Fibroblast of mammary gland (primary cell): ENCODE measurements at places on chromosomes 16 and 17.
A peak's percentile ranks its signal among the peaks of the same experiment; 100 is the strongest.

DNA sequence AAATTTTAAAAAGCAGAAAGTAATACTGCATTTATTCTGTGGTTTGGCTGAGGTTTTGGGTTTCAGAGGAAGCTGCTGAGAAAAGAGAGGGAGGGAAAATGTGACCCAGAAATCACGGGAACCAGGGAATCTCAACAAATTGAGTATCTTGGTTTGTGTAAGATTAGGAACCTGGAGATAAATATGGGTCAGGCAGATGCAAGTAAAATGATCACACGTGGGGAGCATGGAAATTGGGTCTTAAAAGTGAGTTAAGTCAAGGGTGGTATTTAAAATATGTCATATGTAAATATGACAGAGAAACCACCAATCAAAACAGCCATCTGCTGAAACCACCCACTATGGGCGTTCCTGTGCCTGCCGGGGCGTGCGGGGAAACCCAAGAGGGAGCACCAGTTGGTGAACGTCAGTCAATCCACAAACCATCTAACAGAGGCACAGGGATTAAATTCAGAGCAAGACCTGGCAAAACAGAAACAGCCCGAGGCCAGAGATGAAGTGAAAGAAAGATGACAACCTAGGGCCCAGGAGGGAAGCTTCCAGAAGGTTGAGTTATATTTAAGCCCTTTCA is 33.4 kb downstream of the CDH13 start:
- DNase-seq: peak; percentile 25

DNA sequence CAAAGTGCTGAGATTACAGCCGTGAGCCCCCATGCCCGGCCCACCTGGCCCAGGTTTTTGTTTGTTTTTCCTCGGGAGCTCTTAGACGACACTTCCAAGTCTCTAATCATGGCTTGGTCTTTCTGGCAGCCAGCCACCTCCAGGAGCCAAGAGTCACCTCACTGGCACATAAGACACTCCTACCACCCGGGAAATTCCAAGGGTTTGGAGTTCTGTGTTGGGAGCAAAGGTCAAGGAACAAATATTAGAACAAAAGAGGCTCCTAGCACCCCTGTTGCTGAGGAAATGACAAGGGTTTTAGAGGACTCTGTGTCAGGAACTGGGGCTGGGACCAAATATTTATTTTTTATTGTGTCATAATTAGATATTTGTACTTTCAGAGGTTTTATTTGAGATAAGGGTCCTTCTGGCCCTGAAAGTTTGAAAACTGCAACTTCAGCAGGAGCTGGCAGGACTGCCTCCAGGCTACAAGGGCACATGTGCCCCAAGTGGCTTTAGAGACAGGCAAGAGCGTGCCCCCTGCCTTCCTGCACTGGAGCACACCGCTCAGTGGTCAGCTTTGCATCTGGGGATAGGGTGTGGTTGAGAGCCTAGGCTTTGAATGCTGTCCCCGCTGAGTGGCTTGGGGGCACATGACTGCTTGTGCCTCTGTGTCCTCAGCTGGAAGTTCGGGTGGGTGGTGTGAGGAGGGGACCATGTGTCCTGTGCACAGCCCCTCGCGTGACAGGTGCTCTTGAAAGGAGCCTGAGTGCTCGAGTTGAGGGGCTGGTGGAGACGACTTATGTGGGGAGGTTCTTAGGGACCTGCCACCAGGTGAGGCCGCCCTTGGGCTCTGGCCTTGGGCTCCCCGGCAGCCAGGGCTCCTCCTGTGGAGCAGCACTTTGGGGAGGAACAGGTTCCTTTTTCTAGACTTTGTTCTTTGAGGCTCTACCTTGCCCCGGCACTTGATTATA is 29.7 kb downstream of the MGRN1 start:
- no peak for DNase-seq

DNA sequence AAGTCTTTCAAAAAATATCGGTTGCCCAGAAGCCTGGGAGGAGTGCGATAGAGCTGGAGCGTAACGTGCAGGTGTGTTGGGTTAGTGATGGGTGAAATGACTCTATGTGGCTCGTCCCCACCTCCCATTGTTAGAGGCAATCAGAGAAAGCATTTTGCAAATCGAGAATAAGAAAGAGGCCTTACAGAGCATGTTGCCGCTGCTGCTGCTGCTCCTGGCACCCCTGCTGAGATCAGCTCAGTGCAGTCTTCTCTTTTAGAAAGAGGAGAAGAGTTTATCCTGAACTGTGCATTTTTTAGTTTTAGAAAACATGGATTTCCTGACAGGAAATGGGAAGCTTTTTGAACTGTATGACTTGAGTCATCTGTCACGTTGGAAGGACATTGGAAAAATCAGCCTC is 774.5 kb upstream of the RBFOX1 start:
- DNase-seq: no peak

GRCh38 chr17:14826358-14826757 is 438.8 kb downstream of the PMP22 start:
- no peak for DNase-seq

DNA sequence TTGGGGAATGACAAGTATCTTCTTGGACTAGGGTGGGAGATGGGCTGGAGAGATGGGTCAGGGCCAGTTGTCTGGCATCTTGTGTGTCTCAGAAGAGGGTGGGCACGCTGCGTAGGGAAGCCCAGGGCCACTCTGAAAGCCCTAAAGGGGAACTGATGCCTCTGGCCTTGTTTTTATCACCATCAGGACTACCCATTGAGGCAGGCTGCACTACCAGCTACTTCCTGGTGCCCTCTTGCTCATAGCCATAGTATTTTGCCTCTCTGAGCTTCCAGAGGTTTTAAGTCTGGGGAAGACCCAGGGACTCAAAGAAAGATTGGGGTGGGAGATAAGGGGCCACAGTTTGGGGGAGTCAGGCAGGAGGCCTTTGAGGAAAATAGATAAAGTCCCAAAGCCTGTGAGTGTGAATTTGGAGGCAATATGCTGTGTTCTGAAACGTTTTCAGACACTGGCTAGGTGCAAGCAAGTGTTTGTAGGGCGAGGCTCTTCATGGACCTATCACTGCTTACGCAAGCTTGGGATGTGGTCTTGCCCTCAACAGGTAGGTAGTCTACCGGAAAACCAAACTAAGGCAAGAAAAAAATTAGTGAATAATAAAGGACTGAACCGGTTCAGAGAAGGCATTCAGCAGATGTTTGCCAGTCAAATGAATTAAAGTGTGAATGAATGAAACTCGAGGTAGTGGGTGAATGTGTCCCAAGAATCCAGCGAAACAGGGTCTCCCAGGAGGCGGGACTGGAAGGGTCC is 688 bp upstream of the ITGB3 start:
- DNase-seq: no peak

- no peak for DNase-seq
Measured at GRCh38 chr17:8558144-8558543, 72.4 kb downstream of the MYH10 start.

- DNase-seq: peak; percentile 29
Measured at GRCh38 chr16:50603206-50604064, 55.2 kb downstream of the NKD1 start.

- DNase-seq: peak; percentile 65
Measured at GRCh38 chr17:61002316-61002736, 324.7 kb downstream of the BCAS3 start.

DNA sequence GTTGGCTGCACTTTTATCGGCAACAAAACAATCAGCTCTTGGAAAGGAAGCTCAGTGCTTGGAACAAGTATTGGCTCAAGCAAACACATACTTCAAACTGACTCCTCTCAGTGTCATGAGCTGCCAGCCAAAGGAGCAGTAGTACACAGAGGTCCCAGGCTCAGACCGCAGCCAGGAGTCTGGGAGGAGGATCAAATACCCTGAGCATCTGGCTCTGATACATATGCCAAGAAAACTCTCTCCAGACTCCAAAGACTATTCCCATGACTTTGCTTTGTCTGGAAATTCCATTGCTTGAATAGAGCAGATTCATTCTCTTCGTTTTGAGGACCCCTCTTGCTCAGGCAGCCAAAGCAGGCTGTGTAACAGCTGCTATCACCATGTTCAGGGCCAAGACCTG is 501.6 kb upstream of the PSMD7 start:
- no peak for DNase-seq

GRCh38 chr17:57629470-57629869 is 115.6 kb downstream of the CCDC182 start:
- no peak for DNase-seq

DNA sequence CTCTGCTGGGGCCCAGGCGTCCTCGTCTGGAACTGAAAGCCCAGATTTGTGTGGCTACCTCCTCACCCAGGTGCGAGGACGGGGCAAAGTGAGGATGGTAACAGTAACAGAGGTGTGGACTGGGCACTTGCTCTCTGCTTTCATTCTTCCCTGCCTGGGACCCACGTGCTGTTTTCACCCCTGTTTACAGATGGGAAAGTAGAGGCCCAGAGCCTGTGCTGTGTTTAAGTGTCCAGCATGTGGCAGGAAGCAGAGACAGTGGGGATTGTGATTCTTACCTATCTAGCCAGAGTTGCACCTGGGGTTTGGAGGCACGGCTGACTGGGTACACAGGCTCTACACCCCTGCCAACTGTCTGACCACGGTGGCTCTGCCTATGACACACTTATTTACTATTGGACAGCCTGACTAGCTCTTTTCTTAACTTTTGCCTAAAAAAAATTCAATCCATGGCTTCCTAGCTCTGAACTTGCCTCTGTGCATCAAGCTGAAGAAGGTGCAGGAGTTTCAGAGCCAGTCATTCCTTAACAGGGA is 155.4 kb downstream of the CLEC16A start:
- DNase-seq: no peak

GRCh38 chr17:57349541-57350247 is 93.4 kb downstream of the MSI2 start:
- DNase-seq: no peak

DNA sequence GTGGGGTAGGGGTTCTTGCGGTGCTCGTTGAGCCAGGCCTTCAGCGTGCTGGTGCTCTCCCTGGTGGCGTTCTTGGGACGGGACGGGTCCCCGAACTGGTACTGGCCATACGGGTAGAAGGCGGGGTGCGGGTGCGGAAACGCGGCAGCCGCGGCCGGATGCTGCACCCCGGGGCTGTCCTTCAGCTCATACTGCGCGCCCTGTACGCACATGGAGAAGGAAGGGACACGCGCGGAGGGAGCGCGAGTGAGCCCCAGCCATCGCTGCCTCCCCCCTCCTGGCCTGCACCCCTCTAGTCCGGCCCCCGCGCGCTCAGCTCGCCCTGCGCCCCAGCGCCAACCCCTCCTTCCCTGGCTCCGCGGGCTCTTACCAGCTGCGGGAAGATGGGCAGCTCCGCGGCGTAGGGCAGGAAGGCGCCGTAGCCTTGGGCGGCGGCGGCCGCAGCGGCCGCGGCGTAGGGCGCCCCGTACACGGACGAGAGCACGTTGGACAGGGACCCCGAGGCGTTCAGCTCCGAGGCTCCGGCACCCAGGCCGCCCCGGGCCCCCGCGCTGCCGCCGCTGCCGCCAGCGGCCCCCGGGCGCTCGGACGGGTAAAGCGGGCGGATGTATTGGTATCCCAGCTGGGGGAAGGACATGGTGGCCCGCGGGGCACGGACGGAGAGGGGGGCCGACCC is 1.0 kb downstream of the IRX3 start:
- peak; percentile 39 for DNase-seq

- DNase-seq: peak; percentile 82
Measured at GRCh38 chr17:30332057-30332542, 1.8 kb downstream of the TMIGD1 start.

- peak; percentile 69 for DNase-seq
Measured at GRCh38 chr16:85612801-85613603, at the start of gene GSE1. Gene GSE1, plus strand, starts transcription at chr16:85613322. Its CDS starts 70 bp downstream, at chr16:85613392.

GRCh38 chr16:68642436-68643101 is 2.5 kb upstream of the CDH3 start:
- no peak for DNase-seq

DNA sequence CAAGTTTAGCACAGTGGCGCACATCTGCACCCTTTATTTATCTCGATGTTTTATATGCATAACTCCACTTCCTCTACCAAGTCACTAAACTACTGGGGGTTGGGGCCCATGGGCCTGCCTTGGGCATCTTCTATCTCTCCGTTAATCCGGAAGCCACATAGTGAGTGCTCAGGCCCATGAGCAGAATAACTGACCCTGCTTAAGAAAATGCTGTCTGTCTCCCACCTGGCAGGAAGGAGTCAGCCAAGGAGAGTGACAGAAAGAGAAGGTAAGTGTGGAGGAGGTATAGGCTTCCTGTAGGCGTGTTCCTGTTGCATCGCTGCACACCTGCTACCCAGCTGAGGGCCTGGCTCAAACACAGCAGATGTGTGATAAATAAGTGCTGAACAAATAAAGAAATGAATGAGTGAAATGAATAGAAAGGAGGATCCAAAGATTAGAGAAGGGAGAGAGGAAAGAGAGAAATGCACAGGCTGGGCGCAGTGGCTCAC is 320.1 kb downstream of the SLC39A11 start:
- DNase-seq: no peak

DNA sequence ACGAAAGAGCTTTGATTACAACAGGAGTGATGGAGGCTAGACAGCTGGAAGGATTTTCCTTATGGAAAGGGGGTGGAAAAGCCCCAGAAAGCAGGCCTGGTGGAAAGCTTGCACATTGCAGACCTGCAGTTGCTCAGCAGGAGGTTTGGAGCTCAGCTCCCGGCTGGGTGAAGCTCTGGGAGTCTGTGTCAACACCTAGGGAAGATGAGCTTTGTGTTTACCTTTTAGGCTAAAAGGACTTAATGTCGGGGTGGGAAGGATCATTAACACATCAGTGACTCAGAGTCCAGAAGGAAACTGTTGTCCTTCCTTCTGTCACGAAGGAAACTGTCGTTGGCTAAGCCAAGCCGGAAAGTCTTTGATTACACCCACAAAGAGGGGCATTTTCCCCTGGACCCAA is 48.2 kb downstream of the RAP1GAP2 start:
- DNase-seq: no peak

DNA sequence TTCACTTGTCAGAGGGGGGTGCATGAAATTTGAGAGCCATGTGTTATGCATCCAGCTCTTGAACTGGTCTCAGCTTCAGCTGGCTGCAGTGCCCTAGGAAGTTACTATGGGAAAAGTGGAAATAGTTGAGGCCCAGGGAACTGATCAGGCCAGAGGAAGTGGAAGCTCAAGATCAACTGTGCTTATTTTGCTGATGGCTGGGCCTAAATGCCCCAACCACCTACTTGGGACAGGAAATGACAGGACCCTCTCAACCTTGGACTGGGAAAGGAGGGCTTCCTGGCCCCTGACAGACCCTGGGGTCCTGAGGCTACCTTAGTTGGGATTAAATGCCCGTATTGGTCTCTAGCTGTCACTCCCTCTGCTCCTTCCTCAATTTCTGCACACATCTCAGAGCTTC is 1.2 kb upstream of the TAOK2 start:
- DNase-seq: no peak

- DNase-seq: no peak
Measured at GRCh38 chr16:29745853-29746345, at the start of gene C16orf54. Gene C16orf54, minus strand, starts transcription at chr16:29745990. Its CDS starts 1,039 bp downstream, at chr16:29744951.

GRCh38 chr16:19771796-19772195 is 53.7 kb downstream of the IQCK start:
- DNase-seq: no peak
